ENCODE measurements at places on chromosomes 4 and X.
A peak's percentile ranks its signal among the peaks of the same experiment; 100 is the strongest.

DNA sequence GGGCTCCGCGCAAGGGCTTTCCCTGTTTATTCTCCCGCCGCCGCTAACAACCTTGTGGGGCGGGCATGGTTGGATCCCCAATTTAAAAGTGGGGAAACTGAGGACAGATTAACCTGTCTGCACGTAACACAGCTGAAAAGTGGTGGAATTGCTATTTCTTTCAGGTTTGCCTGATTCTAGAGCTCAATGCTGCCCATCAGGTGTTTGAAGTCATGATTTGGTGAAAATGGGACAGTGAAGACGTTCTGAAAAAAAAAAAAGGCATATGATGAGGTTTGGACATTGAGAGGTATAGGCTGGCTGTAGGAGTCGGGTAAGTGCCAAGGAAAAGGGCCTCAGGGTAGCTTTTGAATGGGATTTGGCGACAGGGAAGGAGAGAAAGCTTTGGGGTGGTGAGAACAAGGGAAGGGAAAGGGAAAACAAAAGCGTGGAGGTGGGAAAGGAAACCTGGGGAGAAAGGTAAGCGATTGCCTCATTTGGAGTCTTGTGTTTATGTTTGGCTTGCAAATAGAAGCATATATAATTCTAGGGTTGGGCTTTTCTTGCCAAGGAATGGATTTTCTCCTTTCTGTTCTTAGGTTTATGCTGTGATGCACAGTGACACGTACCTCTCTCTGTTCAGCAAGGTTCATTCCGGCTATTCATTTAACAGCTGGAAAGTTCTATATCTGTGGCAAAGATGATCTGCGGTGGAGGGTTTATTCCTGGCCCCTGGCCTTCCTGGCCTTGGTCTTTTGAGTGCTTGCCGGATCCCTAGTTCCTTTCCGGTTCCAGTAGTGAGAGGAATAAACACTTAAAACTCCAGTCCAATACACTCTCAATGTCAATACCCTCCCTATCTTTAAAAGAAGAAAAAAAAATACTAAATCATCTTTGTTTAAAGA, 2.4 kb upstream of the STIM2 start:
- no peak for DNase-seq

GRCh38 chrX:118652717-118653116, 74.7 kb upstream of the IL13RA1 start:
- peak; percentile 19 for DNase-seq

- DNase-seq, result no peak
Observed at GRCh38 chr4:121939690-121940089, 12.2 kb downstream of the TRPC3 start.

DNA sequence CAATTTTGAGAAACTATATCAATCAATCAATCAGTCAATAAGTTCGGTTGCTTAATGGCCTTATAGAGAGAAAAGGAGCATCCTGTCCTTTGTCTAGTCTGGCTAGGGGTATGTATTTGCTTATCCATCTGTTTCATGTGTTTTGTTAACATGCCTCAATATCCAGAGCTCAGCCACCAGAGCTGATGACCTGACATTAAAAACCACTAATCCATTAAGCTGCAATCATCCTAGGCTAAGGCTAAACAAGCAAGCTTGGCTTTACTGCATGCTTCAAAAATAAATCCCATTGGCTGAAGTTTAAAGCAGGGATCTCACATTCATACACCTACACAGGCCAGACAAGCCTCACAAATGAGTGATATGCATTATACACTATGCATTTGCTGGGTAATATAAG, 139.7 kb downstream of the INPP4B start:
- no peak for DNase-seq

GRCh38 chr4:183291070-183291469, 29.0 kb downstream of the CLDN22 start:
- no peak for DNase-seq

- no peak for DNase-seq
Observed at GRCh38 chr4:16029886-16030285, 53.9 kb downstream of the PROM1 start.

GRCh38 chr4:67207941-67208441, 337.3 kb downstream of the CENPC start:
- no peak for DNase-seq

DNA sequence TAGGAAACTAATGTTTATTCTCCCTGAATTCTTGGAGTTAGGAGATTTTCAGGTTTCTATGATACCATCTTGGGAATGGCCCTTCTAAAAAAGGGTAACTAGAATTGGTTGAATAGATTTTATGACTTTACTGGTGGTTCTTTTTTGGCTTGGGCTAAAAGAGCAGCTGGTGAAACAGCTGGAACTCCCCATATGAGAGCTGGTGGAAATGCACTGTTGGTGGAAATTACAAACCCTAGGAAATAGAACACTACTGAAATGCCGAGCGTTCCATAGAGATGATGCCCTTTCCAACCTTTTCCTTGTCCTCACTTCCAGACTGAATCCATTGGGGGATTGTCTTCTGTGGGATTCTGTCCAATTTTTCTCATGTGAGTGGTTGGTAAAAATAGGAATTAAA, 139.5 kb downstream of the STIM2 start:
- DNase-seq, result no peak

DNA sequence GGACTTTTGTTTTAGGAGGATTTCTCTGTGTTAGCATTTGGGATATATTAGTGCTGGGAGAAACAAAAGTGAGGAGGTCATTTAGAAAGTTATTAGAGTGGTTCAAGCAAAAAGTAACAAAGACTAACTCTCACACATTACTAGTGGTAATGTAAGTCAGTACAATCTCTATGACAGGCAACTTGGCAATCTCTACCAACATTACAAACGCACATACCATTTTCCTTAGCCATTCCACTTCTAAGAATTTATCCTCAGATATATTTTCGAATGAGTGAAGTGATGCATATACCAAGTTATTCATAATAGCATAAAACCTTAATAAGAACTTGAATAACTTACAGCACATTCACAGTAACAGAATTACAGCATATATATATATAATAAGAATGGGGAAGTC, 146.2 kb downstream of the PRSS12 start:
- peak; percentile 0 for DNase-seq

DNA sequence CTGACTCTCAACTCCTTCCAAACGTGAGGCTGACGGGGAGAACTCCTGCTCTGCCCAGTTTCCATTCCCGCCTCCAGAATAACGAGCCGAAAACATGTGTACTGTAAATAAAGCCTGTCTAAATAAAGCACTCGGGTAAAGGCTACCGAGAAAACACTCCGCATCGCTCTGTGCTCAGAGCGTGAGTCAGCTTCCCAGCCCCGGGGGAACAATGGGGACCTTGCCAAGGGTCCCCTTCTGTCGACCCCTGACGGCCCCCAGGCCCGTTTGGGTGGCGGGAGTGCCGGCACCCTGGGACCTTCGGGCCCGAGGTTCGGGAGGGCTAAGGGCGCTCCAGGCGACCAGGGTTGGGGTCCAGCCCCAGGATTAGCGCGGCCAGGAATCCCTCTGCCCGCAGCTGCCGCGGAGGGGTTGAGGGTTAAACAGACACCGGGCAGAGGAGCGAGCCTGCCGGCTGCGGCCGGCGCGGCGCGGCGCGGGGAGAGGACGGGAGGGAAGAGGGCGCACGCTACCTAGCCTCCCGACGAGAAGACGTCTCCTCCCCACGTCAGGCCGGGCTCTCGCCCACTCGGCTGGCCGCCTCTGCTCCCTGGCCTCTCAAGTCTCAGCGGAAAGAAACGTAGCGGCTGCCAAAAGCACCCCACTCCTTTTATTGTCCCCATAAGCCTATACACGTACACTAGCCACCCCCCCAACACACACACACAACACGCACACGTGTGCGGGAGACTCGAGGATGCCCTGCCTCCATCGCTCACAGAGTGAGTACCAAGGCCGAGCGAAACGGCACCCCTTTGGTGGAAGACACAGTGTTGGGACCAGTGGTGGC, 85.5 kb downstream of the BCOR start:
- DNase-seq, result peak; percentile 67

- no peak for DNase-seq
Observed at GRCh38 chr4:5773271-5773555, 62.2 kb downstream of the EVC start.

- no peak for DNase-seq
Observed at GRCh38 chrX:71563921-71564320, 14.3 kb upstream of the GCNA start.

DNA sequence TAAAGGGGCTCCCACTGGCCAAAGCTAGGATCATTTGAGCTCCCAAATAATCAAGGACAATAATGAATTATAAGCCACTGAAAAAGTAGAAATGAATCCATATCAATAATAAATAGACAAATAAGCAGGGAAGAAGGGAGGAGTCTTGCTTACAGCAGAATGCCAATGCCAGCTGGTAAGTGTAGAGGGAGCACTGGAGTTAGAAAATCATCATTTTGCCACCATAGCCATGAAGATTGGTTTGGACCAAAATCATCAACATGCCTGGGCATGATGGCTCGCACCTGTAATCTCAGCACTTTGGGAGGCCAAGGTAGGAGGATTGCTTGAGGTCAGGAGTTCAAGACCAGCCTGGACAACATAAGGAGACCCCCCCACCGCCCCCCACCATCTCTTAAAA, 20.4 kb upstream of the SH3KBP1 start:
- DNase-seq, result no peak

GRCh38 chrX:146224442-146224841, 406.8 kb downstream of the SLITRK2 start:
- no peak for DNase-seq

DNA sequence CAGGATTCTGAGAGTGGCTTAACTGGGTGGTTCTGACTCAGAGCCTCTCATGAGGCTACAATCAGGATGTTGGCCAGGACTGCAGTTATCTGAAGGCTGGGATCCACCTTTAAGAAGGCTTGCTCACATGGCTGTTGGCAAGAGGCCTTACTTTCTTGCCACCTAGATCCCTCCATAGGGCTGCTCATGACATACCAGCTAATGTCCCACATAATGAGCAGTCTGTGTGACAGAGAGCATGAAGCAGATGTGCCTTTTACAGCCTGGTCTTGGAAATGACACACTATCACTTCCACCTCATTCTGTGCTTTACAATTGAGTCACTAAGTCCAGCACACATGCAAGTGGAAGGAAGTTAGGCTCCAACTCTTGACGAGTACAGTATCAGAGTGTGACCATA, 4.3 kb upstream of the RBM3 start:
- DNase-seq, result no peak

GRCh38 chr4:86653237-86653865, 59.2 kb downstream of the PTPN13 start:
- DNase-seq, result peak; percentile 43

- DNase-seq, result no peak
Observed at GRCh38 chrX:48782216-48782615, 4.2 kb upstream of the GATA1 start.

DNA sequence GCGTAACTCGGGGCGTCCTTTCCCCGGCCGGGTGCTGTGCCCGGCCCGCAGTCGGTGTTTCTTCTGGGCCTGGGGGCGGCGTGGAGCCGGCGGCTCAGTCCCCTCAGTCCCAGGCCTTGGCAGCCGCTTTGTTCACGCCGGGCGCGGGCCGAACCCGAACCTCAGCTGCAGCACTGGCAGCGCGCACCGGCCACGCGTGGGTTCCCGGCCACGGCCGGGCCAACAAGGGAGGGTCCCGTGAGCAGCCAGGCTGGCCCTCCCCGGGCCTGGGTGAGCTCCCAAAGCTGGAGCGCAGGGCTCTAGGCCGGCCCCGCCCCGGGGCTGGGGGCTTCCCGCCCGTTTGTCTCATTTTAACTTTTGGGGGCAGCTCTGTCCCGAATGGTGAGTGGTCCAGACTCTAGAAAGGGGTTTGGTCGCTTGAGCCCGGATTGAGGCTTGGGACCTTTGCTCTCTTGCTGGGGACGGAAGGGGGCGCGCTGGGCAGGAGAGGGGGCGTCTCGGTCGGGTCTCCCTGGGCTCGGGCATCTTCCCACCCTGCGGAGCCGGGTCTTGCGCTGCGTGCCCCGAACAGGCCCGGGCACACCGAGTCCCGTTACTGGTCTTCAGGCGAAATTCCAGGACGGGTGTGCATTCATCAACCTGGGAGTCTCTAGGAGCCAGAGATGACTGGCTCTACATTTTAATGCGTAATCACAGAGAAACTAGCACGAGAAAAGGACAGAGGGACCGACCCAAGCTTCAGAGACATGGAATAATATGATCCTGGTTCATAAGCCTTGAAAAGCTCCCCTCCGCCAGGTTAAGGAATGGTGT, 177.1 kb downstream of the CBR4 start:
- DNase-seq, result peak; percentile 35
